Left cardiac atrium (tissue), 4 donors: ENCODE measurements at places on chromosomes 1 and 21. TPM values are rescaled to one million over a fixed set of nuclear protein-coding genes. Genes with fewer than 3 reads are reported as not detected.
A peak's percentile ranks its signal among the peaks of the same experiment; 100 is the strongest.

DNA sequence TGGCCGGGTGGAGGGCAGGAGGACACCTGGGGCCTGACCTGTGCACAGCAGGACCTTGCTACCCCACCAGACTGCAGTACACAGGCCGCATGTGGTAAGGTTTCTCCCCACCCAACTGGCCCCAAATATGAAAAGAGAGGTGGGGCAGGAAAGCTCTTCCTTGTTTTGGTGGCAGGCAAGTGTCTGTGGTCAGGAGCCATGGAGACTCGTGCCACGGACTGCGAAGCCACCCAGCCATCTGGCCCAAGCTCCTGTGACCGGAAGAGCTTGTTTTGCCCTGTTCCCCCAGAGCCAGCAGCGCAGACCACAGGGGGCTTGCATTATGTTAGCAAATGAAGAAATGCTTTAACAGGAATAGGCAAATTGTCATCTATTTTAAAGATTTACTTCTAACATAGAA is 54.9 kb downstream of the OLIG1 start:
- no peak for DNase-seq

GRCh38 chr21:34360488-34361241 is 3.1 kb upstream of the KCNE2 start:
- DNase-seq, result no peak

- peak; percentile 96 for DNase-seq
Measured at GRCh38 chr1:31944205-31945089, 6.3 kb upstream of the PTP4A2 start.

- DNase-seq, result no peak
Measured at GRCh38 chr1:245153552-245154428, 995 bp upstream of the KIF26B start.

- DNase-seq, result no peak
Measured at GRCh38 chr1:38125016-38125415, 78.4 kb upstream of the POU3F1 start.

The LCE1C gene
- total RNA-seq, result not detected

DNA sequence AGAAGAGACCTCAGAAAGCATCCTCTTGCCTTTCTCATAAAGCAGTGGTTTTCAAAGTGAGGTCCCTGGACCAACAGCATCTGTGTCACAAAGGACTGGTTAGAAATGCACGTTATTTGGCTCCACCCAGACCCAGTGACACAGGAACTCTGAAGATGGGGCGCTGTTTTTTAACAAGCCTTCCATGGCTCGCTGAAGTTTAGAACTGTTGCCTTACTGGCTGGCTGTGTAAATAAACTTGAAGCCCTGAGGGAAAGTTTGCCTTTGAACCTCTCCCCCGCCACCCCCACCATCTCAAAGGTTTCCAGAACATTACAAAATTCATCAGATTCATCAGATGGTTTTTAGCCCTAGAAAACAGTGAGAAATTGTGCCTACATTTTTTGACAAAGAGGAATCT is 21.8 kb upstream of the IKBKE start:
- no peak for DNase-seq

GRCh38 chr1:239125027-239125426 is 261.3 kb upstream of the CHRM3 start:
- no peak for DNase-seq
